ENCODE measurements at places on chromosomes 2 and 18.

DNA sequence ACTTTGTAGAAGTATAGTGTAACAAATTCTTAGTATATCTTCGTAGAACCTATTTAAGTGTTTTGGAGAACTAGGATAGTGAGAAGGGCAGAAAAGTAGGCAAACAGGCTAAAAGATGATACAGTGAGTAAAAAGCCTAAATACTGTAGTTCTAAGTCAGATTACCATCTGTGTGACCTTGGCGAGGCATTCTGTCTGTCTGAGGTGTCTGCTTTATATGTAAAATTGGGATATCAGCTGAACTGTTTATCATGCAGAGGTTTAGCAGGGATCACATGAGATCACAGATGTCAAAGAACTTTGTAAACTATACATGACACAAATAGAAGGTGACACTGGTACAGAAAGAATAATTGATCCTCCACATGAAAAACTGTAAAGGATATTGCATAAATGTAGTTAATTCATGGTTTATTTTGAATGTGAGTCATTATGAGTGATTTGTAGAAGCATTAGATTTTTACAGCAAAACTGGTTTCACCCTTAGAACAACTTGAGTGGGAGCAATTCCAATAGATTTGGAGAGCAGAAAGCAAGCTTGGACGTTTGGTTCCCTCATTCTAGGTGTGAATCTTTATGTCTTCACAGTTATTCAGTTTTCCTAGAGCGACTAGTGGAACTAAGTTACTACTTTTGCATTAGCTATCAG is 41.9 kb downstream of the TAF1B start:
- DNase-seq: no peak

GRCh38 chr2:30266051-30266621 is 34.8 kb downstream of the LBH start:
- DNase-seq: no peak

DNA sequence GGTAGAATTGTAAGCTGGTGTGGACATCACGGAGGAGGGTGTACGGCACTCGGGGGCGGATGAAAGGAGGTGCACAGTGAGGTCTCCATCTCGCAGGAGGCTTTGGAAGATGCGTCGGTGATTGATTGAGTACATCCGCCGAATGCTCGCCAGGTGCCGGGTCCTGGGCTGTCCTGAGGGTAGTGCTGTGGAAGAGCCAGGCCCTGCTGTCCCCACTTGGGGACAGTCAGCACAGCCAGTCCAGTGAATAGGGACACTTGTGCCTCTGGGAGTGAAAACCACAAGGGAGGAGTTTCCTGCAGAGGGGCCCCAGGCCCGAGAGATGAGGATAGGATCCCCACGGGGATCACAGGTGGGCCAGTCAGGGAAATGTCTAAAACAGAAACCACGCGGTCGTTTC is 28.1 kb downstream of the MLPH start:
- no peak for DNase-seq

- DNase-seq: no peak
These were observed 38.3 kb downstream of the MYO7B start for GRCh38 chr2:127573771-127574170.

DNA sequence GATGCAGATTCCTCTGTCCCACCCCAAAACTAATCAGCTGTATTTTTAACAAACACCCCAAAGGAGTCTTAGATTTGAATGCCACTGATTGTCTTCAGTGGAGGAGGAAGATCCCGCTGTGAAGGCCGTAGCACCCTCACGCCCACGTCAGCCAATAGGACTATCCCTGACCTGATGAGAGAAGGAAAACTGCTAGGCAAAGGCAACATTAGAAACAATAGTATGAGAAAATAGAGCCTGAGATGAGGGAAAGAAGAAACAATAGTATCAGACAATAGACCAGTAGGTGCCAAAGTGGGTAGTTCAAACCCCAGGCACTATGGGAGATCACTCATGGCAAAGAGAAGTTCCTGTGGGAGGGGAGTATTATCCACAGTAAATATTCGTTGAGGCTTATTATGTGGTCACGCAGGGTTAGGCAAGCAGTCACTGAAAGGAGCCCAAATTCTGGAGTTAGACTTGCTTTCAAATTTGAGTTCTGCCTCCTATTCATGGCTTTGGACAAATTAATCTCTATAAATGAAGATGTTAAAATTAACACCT is 2.8 kb downstream of the PCBP1 start:
- no peak for DNase-seq

GRCh38 chr2:6887751-6888192 is 10.2 kb downstream of the RSAD2 start:
- DNase-seq: no peak
